ENCODE measurements at places on chromosomes 7 and 10.

DNA sequence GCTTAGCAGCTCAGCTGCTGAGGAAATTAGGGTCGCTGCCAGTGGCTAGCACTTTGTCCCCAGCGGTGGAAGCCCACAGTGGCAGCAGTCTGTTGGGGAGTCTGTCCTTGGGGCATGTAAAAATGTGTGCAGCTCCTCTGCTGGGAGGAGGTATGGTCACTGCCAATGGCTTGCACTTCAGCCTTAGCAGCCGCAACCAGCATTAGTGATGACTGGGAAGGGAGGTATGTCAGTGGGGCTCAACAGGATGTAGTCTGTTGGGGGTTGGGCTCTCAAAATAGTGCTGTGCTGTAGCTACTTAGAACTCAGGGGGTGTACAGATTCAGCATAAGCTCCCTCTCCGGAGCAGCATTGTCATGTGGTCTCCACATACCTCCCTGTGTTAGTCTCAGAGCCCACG lies 189.9 kb downstream of the ZEB1 start:
- no peak for DNase-seq

- no peak for DNase-seq
Observed at GRCh38 chr10:89171996-89172395, 35.1 kb downstream of the CH25H start.

DNA sequence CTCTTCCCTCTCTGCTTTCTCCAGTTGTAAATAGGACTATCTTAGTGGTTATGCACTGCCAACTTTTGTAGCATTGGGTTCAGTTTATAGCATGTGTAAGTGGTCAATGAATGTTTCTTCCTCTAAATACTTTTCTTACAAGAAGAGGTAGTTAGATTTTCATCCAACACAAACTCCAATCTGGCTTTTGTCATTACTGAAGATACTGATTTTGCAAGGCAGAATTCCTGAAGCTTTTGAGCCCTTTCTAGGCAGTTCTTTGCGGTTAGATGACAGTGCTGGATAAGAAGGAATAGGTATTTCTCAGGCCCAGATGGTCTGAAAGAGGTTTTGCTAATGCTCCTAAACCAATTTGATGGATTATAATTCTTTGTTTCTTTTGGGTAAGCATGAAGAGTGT lies 60.5 kb downstream of the BICC1 start:
- no peak for DNase-seq

- DNase-seq: no peak
Observed at GRCh38 chr7:82760074-82760473, 316.5 kb upstream of the CACNA2D1 start.

GRCh38 chr10:131668903-131669302 lies 231.9 kb upstream of the PPP2R2D start:
- DNase-seq: no peak
